ENCODE measurements at places on chromosomes 6 and 20.

DNA sequence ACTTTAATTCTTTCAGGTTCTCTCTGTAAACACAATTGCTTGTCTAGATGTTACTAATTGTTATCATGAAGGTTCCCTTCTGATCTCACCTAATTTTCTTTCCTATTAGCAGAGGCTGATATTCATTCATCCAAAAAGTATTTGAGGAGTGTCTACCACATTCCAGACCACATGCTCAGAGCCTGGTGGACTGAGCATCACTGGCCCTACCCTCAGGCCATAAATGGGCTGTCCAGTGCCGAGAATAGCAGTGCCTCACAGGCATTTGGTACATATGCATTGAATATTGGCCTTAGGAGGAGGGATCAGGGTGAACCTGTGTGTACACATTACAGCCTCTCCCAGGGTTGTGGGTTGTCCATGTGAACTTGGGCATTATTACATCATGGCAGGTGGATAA is 40.4 kb upstream of the PRELID3B start:
- DNase-seq, result no peak

DNA sequence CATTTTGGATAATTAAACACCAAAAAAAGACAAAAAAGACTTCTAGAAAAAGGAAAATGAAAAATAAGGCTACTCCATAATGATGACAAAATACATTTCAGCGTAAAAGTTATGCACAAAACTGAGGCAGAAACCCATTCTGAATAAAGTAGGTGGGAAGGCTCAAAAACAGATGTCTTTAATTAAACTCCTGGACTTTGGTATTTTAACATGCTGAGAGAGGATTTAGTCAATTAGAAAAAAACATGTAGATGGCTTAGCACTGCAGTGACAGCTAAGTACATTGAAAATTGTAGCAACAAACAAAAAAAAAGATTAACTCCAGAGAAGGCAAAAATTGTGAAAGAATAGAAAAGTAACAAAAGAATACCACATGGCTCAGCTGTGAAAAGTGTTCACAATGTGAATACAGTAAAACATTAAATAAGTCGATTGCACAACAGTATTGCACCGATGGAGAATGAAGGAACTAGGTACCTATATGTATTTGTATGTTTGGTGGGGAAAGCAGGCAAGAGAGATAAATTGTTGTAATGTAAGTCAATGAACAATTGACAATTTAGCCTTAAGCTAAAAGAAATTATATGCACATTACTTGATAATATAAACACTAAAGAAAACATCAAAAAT is 59.5 kb downstream of the TBC1D32 start:
- no peak for DNase-seq

DNA sequence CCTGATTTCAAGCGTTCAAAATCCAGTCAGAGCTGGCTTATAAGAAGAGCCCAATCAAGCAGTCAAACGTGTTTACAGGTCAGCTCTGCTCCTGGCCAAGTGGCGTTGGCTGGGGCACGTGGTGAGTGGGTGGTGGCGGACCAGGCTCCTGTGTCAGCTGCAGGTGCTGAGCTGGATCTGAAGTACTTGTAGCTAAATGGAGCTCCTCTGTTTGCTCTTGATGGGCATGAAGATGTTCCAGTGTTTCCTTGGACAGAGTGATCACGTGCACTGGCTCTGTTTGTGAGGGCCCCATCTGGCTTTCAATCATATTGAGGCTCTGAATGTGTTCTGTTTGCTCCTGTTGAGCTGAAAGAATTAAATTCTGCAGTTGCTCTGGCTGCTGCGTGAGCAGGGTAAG is 10.2 kb upstream of the MICAL1 start:
- no peak for DNase-seq

- DNase-seq, result no peak
Observed at GRCh38 chr20:16982091-16982726, 234.1 kb downstream of the OTOR start.

DNA sequence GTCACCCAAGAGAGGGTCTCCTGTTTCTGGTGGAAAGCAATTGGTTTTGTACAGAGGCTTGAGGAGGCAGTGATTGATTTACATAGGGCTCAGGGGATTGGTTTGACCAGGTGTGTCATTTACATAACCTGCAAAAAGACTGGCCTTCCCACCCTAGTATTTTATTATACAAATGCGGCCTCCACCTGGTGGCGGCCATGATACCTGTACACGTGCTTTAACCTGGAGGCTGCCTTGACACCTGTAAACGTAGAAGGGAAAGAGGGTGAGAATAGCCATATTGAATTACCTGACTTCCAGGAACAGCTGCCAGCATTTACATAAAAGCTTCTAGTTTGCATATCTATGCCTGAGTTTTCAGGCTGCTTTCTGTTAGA is 48.7 kb downstream of the HLA-DPB1 start:
- no peak for DNase-seq

- no peak for DNase-seq
Observed at GRCh38 chr6:30720738-30721197, 616 bp downstream of the TUBB start.
